WERI-Rb-1 (cell line): ENCODE measurements at places on chromosomes 16 and 17.

GRCh38 chr16:50203681-50204080 is 50.6 kb downstream of the TENT4B start:
- DNase-seq: no peak

DNA sequence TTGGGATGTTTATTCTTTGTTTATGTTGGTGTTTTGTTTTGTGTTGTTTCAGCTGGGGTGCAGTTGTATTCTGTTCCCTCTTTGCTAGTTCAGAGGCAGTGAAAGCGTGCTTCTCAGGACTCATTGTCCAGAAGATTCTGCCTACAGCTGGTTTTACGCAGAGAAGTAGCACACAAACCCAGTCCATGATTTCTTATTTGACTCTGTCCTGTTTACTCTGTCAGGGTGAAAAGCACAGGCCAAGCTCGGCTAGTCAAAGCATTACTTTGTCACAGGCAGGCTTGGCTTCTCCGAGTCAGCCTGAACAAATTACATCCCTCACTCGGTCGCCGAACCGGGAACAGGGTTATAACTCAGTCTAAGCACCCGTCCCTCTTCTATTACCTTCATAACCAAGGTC is 435.0 kb downstream of the MAF start:
- no peak for DNase-seq

DNA sequence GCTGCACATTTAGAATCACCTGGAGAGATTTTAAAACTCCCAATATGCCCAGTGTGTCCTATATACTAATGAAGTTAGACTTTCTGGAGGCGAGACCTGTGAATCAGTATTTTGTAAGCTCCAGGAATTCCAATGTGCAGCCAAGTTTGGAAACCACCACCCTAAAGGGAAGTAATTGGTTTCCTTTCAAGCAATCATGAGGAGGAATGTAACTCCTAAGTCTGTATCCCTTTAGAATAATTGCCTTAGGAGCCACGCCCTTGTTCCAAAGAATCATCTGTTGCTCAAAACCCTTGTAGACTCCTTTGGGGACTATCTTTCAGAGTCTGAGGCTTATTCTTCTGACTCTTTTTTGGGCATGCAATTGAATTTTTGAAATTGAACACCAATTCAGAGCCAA is 84.4 kb downstream of the DNAH9 start:
- DNase-seq: no peak

- DNase-seq: no peak
Measured at GRCh38 chr16:89633064-89633631, 19.7 kb downstream of the DPEP1 start.

DNA sequence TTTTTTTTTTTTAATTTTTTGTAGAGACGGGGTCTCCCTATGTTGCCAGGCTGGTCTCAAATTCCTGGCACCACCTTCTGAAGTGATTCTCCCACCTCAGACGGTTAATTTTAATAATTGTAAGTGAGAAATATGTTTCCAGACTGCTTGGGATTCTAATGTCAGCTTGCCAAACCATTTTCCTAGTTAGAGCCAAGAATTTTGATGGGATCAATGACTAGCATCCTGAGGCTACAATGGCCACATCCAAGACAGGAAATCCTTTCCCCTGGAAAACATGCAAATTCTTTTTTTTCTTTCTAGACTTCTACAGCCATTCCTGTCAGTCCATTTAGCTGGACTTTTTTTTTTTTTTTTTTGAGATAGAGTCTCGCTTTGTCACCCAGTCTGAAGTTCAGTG is 32.6 kb downstream of the IGF2BP1 start:
- DNase-seq: no peak

- DNase-seq: no peak
Measured at GRCh38 chr17:48760411-48760810, 31.9 kb upstream of the HOXB13 start.

DNA sequence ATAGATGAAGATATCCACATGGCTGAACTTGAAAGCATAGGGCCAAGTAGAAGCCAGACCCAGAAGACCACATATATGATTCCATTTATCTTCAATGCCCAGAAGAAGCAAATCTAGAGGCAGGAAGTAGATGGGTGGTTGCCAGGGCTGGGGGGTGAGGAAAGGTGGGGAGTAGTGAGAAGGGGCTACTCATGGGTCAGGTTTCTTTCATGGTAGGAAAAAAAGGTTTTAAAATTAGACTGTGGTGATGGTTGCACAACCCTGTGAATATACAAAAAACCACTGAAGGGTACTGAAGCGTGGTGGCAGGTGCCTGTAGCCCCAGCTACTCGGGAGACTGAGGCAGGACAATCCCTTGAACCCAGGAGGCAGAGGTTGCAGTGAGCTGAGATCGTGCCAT is 5.4 kb downstream of the CD2BP2 start:
- no peak for DNase-seq

DNA sequence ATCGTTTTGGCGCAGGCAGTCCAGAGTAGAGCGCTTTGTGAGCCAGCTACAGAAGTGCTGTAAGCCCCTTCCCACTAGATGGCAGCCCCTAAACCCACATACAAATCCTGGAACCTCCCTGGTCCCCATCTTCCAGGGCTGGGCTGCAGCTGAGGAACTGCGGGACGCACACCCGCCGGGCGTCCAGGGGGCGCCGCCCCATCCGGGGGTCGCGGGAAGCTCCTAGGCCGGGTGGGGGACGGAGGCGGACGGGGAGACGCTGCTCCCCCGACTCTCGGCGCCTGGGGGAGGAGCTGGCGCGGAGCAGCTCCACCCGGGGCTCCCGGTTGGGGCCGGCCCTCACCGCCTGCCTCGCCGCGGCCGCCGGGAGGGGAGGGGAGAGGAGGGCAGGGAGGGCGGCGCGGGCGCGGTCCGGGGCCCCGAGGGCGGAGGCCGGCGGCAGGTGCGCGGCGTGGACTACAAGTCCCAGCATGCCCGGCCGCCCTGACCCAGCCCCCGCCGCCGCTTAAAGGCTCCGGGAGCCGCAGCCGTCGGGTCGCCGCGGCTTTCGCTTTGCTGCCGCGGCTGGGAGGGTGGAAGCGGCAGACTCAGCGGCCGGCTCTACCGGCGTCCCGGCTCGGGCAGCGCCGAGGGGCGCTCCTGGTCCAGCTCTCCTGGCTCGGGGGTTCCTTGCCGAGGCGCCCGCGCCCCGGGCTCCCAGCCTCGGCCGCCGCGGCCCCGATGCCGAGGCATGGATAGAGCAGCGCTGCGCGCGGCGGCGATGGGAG is at the start of gene KSR1:
Gene KSR1 (plus strand): TSS at position 535 of the 767 bp plus-strand sequence. CDS start 196 bp downstream, at position 731.
- peak; percentile 91 for DNase-seq

DNA sequence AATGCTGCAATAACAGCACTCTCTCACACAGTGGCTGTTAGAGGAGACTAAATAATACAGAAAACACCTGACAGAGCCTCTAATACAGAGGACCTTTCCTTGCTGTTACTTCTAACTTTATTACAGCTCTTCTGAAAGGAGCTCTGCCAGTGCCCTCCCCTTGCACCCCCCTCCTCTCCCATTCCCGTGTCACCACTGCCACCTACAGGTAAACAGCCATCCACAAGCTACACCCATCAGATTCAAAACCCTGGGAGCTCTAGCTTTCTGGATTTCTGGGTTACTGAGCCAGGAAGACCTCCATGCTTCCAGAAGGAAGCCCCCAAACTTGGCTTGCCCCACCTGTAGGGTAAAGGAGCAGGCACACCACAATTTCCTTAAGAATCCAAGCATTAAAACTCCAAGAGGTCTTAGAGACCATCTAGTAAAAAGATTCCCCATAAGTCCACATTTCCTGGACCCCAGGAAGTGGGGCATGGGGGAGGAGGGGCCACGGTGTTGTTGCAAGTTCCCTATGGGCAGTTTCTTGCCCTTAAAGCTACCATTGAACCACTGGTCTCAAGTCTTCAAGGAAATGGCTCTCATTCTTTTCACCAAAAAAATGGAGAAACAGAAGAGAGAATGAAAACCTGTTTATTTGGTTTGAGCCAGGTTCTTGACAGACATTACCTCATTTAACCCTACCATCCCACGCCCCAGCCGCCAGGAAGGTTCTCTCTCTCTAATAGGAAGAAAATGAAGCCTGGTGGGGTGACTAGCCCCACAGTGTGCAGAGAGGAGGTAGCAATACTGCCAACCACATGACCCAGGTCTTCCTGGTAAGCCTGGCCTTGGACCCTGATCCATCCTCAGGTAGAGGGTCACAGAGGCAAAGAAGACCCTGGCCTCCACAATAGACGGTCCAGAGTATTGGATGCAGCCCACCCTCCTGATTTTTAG is 52.8 kb downstream of the TOM1L2 start:
- peak; percentile 85 for DNase-seq

- DNase-seq: no peak
Measured at GRCh38 chr16:70359552-70359951, 12.8 kb downstream of the DDX19A start.

GRCh38 chr17:64653985-64654355 is 8.1 kb downstream of the SMURF2 start:
- no peak for DNase-seq

- DNase-seq: no peak
Measured at GRCh38 chr17:45973946-45974859, 24.8 kb upstream of the STH start.

- DNase-seq: no peak
Measured at GRCh38 chr17:78609191-78609641, 32.0 kb upstream of the DNAH17 start.

- no peak for DNase-seq
Measured at GRCh38 chr16:50334106-50334975, 34.4 kb downstream of the BRD7 start.

- DNase-seq: no peak
Measured at GRCh38 chr16:72425571-72426341, 253.8 kb upstream of the PMFBP1 start.

DNA sequence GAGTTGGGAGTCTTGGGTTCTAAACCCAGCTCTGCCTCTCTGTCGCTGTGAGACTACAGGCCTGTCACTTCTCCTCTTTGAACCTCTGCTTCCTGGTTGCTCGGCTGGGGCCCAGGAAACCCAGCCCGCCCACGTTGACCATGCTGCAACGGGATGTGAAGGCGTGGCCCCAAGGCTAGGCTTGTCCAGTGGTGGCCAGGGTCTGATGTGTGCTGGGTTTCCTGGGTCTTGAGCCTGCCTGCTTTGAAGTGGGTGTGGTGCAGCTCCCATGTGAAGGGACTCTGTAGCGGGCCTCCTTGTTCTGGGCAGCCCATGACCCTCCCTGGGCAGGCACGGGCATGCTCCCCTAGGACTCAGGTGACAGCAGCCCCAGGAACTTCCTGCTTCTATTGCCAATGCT is 82.3 kb downstream of the SDR42E1 start:
- no peak for DNase-seq

DNA sequence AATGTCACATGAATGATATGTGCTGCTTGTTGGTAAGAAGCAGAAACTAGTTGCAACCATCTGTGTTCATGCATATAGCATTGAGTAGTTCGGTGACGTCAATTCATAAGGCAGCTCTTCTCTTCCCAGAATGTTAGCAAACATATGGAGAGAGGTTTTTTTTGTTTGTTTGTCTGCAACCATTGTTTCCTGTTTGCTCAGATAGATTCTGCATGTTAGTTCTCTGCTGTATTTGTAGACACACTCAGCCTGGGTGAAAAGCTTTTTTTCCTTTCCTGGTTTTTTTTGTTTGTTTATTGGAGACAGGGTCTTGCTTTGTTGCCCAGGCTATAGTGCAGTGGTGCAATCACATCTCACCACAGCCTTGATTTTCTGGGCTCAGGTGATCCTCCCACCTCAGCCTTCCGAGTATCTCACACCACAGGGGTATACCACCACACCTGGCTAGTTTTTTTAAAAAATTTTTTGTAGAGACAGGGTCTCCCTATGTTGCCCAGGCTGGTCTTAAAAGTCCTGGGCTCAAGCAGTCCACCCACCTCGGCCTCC is 16.7 kb downstream of the WSB1 start:
- DNase-seq: no peak

- no peak for DNase-seq
Measured at GRCh38 chr16:49725651-49726050, 130.3 kb downstream of the ZNF423 start.

- no peak for DNase-seq
Measured at GRCh38 chr16:50434872-50435478, 66.2 kb upstream of the BRD7 start.

- DNase-seq: no peak
Measured at GRCh38 chr17:59026176-59026939, 80.3 kb downstream of the TRIM37 start.

- no peak for DNase-seq
Measured at GRCh38 chr17:28613931-28614381, at the start of gene RSKR. TSS of gene RSKR (minus strand) at chr17:28614185. CDS start at chr17:28614161, 24 bp downstream.

GRCh38 chr16:55040366-55041086 is 109.9 kb downstream of the IRX5 start:
- DNase-seq: no peak

DNA sequence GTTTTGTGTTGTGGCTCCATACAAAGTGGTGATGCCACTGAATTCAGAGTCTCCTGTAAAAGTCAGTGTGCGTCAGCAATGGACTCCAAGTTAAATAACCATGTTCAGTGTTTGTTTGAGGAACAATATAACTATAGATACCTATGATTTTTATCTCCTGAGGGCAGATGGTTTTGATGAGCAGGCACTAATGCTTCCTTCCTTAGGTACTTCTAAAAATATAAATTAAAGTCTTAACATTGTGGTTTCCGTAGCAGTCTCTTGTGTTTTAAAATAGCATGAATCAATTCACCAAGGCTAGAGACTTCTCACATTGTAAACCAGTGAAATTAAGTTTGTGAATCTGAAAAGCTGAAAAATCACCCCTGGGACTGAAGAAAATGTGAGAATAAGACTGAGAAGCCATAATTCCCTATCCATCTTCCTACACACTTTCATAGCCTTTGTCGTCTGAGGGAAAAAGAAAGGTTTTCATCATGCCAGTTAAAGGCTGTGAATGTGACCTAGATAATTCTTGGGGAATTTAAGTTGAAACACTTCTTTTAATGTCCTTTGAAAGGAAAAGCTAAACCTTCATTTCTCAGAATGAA is 1502.9 kb downstream of the CDH11 start:
- DNase-seq: no peak

DNA sequence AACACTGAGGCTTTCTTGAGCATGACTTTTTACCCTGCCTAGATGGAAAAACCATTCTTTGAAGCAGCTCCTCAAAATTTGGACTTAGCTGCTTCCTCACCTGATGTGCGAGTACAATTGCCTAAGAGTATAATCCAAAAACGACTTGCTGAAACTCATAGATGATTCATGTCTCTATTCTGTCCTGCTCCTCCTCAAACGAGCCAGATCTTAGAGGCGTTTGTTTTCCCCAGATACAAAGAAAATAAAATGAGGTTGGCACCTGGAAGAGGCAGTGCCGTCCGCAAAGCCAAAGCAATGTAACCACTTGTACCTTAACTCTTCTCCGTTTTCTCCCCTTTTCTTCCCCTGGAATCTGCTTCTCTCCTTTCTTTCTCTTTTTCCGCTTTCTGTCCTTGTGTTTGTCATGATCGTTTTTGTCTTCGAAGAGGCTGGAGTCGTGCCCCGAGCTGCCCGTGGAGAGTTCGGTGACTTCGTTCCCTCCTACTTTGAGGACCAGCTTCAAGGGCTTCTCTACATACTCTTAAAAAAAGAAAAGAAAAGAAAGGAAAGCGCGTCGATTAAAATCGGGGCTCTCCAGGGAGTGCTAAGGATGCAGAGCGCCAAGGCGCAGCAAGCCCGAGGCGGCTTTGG is 895 bp downstream of the BRD7 start:
- DNase-seq: no peak
